Fibroblast of skin of left quadriceps (primary cell): ENCODE measurements at places on chromosomes 12 and 14.

DNA sequence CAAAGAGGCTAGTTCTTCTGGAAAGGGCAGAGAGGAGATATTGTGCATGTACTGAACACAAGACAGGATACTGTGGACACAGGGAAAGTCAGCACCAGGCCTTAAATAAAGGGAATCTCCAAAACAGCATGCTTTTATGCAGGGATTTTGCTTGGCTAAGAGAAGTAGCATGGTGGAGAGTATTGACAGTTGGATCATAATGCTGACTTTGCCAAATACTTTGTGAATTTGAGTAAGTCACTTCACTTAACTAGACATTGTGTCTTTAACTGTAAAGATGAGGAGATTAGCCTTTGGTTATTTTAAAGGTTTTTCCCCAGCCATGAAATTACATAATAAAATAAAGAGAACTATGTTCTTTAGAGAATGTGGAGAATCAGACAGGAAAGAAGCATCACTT is 24.5 kb downstream of the GALNT8 start:
- DNase-seq = no peak

- DNase-seq = no peak
Measured at GRCh38 chr14:95046711-95047681, 110.3 kb downstream of the DICER1 start.

DNA sequence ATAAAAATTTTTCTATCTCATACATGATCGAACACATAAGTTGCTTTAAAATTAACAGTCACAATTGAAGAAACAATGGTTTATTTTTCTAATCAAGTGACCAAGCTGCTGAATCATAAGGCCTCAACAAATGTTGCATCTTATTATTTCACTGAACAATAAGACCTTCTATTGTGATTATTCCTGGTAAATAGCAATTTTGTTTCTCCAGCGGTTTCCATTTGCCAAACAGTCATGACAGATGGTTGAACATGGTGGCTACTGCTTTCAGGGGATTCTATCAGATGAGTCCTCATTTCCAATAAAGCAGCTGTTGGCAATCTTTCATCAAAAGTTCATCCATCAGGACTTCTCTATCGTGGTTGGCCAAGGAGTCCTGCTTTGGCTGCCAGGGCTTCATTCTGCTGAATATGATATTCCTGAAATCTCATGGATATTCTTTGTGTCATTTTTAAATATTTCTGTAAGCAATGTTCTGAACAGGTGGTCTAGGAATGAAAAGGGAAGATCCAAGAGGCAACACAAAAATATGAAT is 13.0 kb downstream of the TOMM20L start:
- DNase-seq = no peak

GRCh38 chr12:45668641-45669040 is 60.9 kb upstream of the ARID2 start:
- no peak for DNase-seq

- no peak for DNase-seq
Measured at GRCh38 chr12:13102461-13103195, 839 bp downstream of the GSG1 start.

GRCh38 chr12:94299846-94300245 is 151.5 kb downstream of the PLXNC1 start:
- DNase-seq = no peak
